ENCODE measurements at places on chromosomes 3 and 15.
A peak's percentile ranks its signal among the peaks of the same experiment; 100 is the strongest.

DNA sequence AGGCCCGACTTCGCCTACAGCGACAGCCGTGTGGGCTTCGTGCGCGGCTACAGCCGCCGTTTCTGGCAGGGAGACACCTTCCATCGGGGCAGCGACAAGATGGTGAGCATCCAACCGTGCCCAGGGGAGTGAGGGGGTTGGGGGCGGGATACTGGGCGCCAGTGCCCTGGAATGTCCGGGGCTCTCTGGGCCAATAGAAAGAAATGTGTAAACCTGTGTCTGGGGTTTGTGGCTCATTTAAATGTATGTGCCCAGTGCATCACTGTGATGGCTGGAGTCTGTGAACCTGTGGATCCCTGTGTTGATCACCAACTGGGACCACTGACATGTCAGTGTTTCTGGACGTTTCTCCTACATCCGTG, 423 bp downstream of the CHAC1 start:
- no peak for DNase-seq

DNA sequence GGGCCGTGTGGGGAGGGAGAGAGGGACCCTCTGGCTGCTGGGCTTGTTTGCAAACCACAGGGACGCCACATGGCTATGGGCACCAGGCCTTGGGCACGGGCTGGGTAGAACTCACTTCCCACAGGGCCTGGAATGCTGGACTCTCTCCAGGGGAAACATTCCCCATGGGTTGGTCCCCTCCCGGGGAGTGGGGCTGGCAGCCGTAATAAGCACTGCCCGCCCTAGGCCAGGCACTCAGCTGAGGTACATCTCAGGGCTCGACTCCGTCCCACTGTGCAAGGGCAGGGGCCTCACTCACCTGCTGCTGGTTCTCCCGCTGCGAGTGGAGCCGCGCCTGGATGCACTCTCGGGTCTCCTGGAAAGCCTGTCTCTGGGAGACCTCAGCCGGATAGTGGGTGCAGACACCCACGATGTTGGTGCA, 96.7 kb downstream of the ADCY5 start:
- no peak for DNase-seq

DNA sequence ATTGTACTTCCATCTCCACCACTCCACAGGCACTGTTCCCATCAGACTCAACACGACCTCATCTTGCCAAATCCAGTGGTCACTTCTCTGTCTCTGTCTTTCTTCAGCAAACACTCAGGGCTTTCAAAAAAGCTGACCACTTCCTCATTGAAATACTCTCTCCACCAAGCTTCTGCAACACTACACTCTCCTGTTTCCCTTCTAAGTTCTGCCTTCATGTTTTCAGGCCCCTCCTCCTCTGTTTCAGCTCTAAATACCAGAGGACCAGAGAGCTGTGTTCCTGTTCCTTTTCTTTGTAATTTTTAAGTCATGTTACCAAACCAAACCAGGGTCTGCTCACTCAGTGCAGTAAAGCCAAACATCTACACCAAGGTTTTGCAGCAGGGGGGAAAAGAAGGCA, 33.8 kb upstream of the ACP3 start:
- no peak for DNase-seq

DNA sequence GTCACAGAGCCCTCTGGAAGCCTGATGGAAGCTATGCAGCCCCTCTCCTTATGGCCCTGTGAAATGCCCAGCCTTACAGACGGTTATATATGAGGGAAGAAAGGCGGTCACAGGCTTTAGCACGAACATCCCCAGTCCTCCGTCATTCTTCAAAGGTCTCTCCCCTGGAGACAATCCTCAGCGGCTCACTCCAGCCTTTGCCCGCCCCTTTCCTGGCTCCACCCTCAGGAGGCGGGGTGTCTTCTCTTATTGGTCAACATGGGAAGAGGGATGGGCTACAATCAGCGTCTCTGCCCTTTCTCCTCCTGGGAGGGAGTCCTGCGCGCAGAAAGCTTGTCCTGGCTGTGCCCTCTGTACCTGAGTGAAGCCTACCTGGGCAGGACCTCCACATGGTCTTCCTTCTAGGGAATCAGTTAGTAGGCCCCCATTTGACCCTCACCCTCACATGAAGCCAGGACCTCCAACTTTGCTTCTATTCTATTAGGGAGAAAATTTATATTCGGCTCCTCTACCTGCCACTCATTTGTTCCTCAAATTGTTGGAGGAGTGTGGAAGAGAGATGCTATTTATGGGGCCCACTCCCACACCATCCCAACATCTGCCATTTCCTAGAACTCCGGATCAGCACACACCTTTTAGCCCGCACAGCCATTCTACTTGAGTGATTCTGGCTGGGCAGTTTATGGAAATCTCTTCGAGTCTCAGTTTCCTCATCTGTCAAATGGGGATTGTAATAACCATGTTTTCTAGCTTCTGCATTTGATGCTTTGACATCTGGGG, 112.9 kb upstream of the SLC6A11 start:
- DNase-seq, result peak; percentile 68

DNA sequence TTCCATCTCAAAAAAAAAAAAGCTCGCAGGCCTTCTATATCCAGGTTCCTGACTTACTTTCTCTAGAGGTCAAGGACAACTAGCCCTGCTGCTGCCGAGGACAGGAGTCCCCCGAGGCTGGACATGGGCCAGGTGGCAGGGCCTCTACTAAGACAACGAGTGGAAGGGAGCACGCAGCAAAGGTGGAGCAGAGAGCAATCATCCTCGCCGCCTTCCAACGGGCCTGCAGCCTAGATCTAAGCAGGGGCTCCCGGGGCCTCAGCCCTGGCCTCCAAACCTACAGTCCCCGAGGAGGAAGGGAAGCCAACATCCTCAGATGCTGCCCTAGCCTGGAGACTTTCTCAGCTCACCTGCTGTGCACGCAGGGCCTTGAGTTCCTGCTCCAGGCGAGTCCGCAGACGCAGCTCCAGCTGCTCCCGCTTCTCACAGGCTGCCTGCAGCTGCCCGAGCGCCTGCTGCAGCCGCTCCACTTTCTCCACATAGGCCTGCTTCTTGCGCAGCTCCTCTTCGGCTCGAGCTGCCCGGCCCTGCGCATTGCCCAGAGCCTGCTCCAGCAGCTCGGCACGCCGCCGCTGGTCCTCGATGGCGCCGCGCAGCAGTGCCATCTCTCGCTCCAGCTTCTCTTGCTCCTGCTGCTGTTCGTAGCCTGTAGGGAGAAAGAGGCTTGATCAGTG, 12.9 kb downstream of the AMOTL2 start:
- DNase-seq, result no peak

DNA sequence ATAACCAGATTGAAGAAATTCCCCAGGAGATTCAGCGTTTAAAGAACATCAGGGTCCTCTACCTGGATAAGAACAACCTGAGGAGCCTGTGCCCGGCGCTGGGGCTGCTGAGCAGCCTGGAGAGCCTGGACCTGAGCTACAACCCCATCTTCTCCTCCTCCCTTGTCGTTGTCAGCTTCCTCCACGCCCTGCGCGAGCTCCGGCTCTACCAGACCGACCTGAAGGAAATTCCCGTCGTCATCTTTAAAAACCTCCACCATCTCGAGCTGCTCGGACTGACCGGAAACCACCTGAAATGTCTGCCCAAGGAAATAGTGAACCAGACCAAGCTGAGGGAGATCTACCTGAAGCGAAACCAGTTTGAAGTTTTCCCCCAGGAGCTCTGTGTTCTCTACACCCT, 9.4 kb upstream of the LRRC34 start:
- DNase-seq, result no peak
